ENCODE measurements at places on chromosomes 5 and 9.

DNA sequence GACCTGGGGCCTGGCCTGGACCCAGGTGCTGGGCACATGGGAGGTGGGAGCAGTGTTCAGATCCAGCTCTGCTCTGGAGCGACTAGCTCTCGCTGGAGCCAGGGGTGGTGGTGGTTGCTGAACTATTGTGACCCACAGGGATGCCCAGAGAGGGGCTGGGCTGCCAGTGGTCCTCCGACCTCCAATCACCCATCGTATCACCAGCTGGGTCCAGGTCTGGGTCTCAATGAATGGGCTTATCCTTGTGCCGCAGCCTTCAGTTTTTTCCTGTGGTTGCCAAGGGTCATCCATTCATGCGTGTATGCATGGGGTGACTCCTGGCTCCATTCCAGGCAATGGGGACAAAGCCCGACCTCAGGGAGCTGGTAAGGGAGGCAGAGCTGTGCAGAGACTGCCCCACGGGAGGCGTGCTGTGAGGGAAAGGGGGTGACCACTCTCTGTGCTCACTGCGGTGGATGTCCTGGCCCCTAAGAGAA, 68.6 kb upstream of the RNF130 start:
- DNase-seq: no peak

- DNase-seq: no peak
These were observed 105.3 kb upstream of the NFIB start for GRCh38 chr9:14418941-14419937.

- DNase-seq: no peak
These were observed 46.2 kb downstream of the SPRY4 start for GRCh38 chr5:142278627-142279026.

GRCh38 chr9:72773570-72773969, 179.3 kb downstream of the ALDH1A1 start:
- no peak for DNase-seq

- DNase-seq: no peak
These were observed 10.4 kb upstream of the SLC45A2 start for GRCh38 chr5:33994845-33995244.

DNA sequence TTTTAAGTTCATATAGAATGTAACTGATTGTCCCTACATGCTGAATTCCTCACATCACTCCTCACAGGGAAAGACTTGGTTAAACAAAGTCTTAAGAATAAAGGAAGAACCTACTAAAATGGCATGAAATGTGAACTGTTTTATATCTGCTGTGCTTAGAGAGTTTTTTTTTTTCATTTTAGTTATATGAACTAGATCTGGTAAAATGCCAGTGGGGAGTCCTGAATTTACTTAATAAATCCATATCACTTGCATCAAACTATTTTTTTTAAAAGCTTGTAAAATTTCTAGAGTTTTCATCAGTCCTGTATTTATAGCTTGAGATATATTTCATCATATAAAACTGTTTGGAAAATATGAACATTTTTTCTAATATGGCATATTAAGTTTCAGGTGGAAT, 1528.6 kb downstream of the EFNA5 start:
- DNase-seq: no peak

DNA sequence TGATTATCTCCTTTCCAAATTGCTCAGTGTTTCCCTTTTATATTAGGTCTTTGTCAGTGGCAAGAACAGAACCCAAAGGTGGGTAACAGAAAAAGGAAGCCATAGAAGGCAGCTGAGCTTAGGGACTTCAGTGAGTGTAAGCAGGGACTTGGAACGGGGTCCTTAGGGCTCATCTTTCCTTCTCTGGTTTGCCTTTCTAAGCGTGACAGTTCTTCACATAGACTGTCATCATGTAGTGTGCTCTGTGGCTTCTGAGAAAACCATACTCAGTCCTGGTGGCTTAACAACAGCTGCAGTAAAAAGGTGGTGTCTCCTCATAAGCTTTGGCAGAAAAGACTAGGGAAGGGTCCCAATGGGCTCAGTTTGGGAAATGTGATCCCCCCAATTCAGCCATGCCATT, 108.8 kb downstream of the SLC12A2 start:
- no peak for DNase-seq

DNA sequence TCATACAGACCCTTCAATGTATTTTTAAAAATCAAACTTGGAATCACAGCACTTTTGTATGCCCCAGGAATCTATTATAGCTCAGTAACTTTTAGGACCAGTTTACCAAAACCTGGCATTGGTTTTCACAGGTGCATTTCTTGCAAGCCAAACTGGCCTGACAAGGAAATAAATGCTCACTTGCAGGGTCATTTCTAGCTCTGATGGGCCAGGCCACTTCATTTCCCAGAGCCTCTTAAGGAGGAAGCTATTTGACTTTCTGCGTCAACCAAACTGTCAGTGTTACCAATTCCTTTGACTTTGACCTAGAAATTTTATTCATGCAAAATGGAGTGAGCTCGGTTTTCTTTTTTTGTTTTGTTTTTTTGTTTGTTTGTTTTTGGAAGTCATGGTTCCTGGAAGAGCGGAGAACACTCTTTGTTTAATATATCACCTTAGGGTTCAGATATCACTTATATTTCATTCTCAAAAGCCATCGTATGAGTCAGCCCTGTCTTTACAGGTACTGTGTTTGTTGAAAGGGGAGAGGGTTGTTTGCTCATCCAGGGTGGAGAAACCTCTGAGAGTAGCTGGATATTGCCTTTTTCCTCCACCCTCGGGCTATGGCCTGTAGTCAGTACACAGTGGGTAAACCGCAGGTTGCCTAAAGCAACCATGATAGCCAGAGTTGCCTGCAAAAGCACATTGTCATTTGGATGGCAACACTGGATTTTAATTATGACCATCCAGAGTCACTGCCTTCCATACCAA, 58.9 kb downstream of the GNA14 start:
- DNase-seq: no peak

- DNase-seq: no peak
These were observed 1749.0 kb upstream of the C9orf72 start for GRCh38 chr9:29322240-29322639.

DNA sequence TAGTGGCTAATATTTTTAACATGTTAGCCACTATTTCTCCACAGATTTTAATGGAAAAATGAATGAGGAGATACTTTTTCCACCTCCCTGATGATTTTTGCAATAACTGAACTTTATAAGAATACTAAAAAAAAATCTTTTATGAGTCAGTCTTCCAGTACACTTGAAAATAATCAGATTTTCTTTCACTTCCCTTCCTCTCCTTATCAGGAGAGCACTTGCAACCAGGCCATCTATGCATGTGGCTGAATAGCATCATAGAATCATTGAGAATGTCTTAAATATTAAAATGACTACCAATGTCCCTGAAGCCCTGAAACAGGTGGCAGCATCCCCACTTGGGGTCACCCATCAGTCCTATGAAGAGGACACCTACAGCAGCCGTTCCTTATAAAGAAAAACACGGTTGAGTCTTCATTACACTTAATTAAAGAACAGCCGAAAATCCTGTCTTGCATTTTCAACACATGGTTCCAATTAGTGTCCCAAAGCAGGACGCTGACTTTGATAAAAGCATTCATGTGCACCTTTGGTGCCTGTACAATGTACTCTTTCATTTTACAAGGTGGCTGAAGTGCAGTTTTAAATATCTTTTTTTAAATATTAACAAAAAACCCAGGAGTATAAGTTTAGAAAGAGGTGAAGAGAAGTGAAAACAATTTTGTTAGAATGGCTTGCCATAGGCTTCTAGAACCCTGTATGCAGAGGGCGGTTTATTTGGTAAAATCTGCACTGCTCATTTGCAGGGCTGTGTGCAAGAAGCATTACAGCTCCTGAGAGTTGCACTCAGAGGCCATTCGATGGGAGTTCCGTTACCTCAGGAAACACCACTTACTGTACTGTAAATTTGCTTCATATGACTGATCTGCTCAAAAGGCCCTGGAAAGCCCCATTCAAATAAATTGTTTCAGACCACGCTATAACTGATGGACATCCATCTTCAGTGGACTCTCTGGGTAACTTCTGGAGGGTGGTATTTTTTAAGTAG, 106.9 kb upstream of the VCAN start:
- DNase-seq: no peak

GRCh38 chr9:79152306-79152705, 419.5 kb upstream of the TLE4 start:
- DNase-seq: no peak

DNA sequence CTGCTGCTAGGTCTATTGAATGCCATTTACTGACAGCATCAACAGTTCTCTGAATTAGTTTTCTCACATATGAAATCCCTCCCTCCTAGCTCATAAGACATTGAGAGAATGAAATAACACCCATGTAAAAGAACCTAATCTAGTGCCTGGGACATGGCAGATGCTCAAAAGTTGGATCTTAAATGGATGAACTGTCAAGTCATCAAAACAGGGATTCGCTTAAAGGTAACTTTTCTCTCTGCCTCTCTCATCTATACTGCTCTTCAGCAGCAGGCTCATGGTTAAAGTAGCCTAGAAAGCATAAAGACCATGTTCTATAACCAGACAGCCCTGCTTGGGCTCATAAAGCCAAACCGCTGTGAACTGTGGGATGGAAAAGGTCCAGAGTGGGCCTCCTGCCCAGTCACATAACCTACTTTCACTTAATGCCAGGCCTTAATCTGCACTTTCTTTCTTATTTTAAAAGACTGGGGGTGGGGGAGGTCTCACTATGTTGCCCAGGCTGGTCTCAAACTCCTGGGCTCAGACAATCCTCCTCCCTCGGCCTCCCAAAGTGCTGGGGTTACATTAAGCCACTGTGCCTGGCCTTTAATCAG, 3.7 kb downstream of the TMEM245 start:
- no peak for DNase-seq

GRCh38 chr5:36598045-36598444, 8.4 kb upstream of the SLC1A3 start:
- DNase-seq: no peak

DNA sequence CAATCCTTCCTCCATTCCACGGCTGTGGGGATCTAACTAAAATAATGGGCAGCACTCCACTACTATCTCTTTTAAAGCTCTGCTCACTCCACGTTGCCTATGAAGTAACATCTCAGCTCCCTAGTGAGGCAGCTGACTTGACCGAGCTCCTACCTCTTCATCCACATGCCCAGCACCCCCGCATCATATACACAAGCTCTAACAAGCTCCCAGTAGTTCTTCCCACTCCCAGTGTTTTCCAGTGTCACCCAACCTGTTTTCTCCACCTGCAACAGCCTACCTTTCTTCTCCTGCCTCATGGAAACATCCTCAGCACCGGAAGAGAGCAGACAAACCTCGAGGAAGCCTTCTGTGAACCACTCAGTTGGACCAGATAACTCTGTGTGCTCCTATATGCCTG, 50.5 kb downstream of the ELAVL2 start:
- DNase-seq: no peak
